NCI-H1694 (cell line): ENCODE measurements at places on chromosomes 1 and 21.

DNA sequence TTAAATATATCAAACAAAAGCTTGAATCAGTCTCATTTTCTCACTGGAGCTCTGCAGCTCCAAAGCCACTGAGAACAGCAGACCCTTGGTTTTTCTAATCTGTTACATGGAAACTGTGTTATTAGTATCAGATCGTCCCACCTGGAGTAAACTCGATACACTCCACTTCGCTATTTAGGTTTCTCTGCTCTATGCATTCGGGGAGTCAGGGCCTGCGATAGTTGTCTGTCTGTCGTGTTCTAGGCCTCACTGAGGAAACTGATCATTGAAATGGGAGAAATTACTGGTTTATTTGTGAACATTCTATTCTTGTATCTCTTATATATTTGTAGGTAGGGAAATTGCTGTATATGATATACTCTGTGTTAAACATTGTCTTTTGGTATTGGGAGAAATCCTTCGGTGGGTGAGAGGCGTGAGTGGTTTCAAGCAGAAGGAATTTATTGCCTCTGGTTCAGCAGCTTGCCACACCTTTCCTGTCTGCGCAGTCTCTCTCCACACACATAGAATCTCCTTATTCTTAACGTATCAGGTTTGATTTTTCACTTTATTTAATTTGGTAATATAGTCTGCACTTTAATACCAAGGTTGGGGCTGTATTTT lies 8.5 kb downstream of the PRDM2 start:
- no peak for DNase-seq

GRCh38 chr1:244833734-244834542 lies 1.5 kb upstream of the COX20 start:
- peak; percentile 85 for DNase-seq

DNA sequence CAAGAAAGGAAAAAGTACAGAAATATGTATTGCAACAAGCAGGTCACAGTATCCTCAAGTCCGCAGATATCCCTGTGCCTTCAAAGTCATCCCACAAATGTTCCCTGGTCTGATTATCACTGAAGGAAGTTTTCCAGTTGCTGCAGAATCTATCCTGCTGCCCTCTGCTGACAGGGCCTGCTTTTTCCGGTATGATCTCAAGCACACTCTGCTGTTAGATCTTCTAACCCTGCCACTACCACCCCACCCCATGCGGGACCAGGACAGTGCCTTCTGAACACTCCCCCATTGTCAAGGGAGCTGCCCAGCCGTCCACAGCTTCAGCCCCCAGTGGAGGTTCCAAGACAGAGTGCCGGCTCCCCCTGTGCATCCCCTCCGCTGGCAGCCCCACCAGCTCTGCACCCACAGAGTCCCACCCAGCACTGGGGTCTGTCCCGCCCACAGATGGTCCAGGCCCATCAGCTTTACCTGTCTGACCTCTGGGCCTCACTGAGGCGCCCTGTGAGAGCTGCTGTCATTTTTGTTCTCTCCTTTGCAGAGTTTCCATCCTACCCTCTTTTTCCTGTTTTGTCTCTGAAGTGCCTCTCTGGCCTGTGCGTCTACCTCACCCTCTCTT lies 27.9 kb downstream of the FAM163A start:
- no peak for DNase-seq

GRCh38 chr1:46569884-46570725 lies 18.7 kb upstream of the KNCN start:
- DNase-seq = no peak

- no peak for DNase-seq
Observed at GRCh38 chr1:47340227-47340626, 6.6 kb downstream of the CMPK1 start.

- no peak for DNase-seq
Observed at GRCh38 chr1:62325681-62326080, 6.4 kb upstream of the KANK4 start.

- no peak for DNase-seq
Observed at GRCh38 chr1:89836252-89837035, 15.6 kb downstream of the LRRC8D start.

GRCh38 chr1:226525750-226526149 lies 22.8 kb upstream of the STUM start:
- DNase-seq = no peak

DNA sequence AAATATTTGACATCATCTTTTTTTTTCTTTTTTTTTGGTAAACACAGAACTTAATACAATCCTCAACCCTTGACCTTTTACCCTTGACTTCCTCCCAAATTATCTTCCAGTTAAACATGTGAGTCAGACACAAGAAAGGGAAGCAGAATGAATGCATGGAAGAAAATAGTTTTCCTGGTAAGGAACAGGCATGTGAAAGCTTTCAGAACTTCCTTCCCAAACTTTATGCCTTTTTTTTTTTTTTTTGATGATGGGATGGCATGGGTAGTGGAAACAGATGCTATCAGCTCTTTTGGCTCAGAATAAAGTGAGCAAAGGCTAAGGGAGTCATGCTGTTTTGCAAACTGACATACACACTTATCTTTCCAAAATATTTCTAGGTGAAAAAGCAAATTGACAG lies 1079.1 kb downstream of the TTLL7 start:
- DNase-seq = no peak

- no peak for DNase-seq
Observed at GRCh38 chr1:15667362-15667761, 16.8 kb upstream of the PLEKHM2 start.

DNA sequence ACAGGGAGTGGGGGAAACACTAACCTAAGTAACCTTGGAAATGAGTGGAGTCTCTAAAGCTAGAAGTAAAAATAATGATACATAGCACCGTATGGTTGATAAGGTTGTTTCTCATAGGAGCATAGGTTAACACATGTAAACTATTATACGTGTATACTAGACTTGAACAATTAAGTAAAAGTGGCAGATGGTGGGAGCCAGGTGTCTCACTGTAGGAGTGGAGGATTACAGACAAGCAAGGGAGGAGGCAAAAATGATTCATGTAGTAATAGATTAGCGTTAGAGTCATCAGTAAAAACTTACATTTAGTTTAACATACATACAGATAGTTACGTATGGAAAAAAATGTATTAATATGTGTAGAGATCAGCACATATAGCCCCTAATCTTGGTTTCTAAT lies 138.4 kb upstream of the DSCAM start:
- no peak for DNase-seq

- no peak for DNase-seq
Observed at GRCh38 chr1:37033355-37034101, 787 bp downstream of the GRIK3 start.

DNA sequence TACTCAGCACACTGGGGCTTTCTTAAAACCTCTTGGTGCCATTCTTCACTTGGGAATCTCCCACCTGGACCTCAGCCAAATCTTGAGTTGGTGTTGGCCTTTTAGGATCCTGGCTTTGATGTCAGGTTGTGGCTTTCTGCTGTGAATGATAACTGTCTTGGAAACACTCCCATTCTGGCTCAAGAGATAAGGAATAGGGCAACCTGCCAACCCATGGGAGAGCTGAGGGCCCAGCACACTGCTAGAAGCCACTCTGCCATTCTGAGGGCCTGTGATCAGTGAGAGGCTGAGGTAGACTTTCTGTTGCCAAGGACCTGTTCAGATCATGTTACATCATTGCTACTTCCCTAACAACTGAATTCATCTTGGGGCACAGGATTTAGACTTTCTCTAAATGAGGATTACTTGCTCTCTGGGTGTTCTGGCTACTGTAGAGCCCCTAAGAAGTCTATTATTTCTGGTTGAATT lies 45.8 kb downstream of the TTC39A start:
- DNase-seq = no peak

- no peak for DNase-seq
Observed at GRCh38 chr1:2226525-2227345, 1.4 kb upstream of the SKI start.

- DNase-seq = no peak
Observed at GRCh38 chr1:147579532-147579931, 38.2 kb downstream of the BCL9 start.

- DNase-seq = no peak
Observed at GRCh38 chr1:182766050-182766449, 23.5 kb upstream of the NPL start.

DNA sequence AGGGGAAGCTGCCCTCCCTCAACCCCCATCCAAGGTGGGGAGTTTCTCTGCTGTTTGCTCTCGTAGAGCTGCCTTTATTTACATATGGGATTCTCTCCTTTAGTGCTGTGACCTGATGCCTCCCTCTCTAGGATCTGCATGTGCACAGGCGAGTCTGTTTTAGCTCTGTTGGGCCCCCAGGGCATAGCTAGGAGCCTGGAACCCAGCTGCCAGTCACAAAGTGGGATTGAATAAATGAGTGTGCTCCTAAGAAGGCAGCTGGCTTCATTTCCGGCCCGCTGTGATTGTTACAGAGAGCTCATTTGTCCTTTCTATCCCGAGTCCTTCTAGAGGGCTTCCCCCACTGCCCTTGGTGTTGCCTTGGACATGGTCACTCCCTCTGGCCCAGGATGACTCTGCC lies 176.6 kb downstream of the GRIK3 start:
- peak; percentile 34 for DNase-seq

- DNase-seq = no peak
Observed at GRCh38 chr1:79364896-79365295, 358.4 kb upstream of the ADGRL4 start.

DNA sequence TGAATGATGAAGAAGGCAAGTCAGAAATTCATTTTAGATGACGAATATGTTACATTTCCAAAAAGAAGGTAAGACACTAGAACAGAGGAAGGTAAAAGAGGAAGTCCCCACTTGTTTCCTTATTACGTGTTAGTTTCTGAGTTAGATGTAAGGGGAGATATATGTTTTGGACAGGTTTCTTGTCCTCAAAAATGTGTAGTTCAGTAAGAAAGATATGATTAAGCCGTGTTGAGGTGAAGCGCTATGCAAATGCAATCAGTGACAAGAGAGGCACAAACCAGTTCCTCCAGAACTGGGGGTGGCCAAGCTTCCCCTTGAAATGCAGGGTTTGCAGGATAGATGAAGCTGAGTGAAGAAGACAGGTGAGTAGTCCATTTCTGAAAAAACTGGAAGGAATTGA lies 293.3 kb upstream of the RUNX1 start:
- no peak for DNase-seq

DNA sequence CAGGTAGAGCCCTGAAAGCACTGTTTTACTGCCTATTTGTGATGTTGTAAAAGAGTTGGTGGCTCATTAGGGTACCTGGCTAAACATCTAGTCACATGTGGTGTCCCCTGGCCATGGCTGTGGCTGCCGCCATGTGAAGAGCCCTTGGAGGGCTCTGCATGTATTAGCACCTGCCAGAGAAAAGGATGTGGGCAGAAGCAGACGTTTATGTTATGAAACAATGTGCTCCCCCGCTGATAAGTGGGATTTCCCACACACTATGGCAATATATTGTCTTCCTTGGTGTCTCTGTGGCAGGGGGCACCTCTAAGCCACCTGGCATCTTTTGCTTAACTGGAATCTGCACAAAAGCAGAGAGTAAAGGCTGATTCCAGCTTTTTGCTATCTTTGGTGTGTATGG lies 9.6 kb downstream of the TENT5C start:
- DNase-seq = no peak

GRCh38 chr1:245742896-245743295 lies 588.1 kb downstream of the KIF26B start:
- no peak for DNase-seq

DNA sequence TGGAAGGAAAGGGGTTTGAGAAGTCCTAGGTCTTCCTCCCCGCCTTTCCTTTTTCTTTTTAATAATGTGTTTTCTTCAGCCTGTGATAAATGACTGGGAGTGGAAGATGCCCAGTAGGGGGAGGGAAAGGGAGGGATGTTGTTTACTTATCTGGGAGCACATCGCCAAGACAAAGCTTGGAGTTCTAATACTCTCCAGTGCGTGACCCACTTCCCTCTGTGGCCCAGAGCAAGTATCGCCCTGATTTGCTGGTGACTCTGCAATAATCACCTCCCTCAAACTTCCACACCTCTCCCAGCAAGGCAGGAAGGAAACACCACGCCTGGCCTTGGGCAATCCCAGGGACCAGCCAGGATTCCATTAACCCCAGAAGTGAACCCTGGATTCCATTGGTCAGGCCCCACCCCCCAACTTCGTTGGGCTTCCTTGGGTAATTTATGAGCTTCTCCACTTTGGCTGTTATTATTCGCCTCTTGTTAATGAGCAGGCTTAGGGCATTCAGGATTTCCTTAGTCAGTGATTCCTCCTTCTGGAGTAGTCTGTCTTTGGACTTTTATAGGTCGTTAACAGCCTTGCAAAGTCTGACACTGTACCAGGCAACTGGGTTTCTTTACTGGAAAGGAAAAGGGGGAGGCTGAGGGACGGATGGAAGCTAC lies 24.3 kb upstream of the GRHL3 start:
- DNase-seq = no peak

DNA sequence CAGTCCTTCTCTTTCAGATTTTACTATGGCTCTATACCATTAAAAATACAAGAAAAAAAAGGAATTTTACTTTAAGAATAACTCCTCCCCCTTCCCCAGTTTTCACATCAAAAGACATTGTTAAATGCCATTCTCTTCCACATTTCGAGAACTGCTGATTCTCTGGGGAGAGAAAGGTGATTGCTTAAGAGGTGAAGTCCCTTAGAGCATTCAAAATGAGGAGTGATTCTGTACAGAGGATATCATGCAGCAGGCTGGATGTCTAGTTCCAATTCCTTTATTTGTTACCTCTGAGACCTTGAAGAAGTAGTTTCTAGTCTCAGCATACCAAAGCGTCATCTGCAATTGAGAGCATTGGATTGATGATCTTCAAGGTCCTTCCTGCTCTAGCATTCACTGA lies 46.9 kb downstream of the FMO3 start:
- DNase-seq = no peak

DNA sequence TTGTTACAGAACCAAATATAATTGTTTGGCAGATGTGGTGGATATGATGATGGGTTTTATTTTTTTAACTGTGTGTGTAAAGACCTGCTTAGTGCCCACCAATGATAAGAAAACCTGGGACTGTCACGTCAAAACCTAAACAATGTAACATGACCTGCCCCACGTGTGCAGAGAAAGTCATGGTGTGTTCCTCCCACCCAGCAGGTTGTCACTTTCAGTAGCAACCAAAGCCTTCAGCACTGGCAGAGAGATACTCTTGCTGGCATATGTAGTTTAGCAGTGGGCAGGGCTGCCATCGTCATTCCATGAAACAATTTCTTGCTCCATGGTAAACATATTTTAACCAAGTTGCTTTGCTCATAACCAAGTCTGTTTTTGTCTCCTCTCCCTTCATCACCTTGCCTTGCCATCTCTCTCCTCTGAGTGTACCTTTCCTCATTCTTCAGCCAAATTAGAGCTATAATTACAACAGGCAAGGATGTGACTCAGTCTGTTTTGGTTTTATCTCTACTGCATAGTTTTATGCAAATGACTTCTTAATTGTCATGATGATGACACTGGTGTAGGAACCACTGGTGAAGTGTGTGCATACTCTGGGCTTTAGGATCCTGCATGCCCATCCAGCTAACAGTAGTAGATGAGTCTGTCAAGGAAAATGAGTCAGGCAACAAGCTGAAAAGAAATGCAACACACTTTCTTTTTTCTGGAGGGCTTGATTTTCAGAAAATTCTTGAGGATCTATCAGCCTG lies 150.3 kb downstream of the EDEM3 start:
- no peak for DNase-seq

GRCh38 chr1:113759333-113760101 lies at the start of gene PHTF1:
TSS of gene PHTF1 (minus strand) at chr1:113759486. CDS start at chr1:113758703, 783 bp downstream.
- peak; percentile 56 for DNase-seq
